ENCODE measurements at places on chromosomes 7 and 10.

DNA sequence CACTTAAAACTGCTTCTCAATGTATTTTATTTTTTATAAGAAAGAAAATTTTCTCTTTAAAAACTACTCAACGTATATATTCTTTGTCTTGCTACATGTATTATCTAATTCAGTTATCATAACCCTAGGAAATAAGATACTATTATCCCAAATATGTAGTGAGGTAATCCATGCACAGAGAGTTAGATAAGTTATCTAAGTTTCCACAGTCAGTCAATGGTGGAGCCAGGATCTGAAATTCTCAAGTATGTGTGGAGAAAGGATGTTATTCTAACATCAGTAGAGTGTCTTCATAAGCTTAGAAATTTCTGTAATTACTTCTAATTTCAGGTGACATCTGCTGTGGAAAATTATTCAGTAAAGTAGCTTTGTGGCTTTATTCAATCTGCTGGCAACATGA is 239.9 kb downstream of the CSTF2T start:
- DNase-seq: no peak

DNA sequence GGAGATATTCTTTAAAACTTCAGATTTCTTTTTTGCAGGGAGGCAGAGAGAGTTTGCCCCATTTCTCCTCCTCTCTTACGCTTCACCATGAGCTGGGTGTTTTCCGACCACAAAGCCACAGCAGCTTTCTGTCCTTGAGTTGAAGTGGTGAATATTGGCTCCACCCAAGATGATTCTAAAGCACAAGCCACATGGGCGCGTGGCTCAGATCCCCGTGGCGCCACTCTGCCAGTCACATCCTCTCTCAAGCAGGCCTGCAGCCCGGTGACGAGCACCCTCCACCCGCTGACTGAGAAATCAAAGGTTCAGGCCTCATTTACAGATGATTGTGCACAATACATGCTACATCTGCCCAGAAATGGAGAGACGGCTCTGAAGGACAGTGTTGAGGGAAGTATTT is 27.6 kb upstream of the RNF32 start:
- DNase-seq: peak; percentile 52

- DNase-seq: no peak
These were observed 364.1 kb downstream of the GATA3 start for GRCh38 chr10:8418631-8419030.

DNA sequence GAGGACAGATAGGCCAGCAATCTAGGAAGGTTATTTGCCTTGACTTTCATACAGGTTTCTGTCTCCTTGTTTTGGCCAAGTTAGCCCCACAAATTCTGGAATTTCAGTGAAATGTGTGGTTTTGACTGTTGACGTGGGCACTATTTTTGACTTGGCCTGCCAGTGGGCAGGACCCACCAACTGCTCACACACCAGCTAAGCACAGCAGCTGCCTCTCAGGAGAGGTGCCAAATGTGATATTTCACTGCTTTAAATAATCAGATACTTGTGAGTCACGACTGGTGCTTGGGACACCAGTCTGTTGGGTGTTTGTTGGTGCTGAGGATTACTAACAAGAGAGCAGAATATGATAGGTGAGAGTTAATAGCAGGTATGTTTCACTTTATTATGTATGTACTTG is 409.7 kb upstream of the MTPN start:
- DNase-seq: no peak

DNA sequence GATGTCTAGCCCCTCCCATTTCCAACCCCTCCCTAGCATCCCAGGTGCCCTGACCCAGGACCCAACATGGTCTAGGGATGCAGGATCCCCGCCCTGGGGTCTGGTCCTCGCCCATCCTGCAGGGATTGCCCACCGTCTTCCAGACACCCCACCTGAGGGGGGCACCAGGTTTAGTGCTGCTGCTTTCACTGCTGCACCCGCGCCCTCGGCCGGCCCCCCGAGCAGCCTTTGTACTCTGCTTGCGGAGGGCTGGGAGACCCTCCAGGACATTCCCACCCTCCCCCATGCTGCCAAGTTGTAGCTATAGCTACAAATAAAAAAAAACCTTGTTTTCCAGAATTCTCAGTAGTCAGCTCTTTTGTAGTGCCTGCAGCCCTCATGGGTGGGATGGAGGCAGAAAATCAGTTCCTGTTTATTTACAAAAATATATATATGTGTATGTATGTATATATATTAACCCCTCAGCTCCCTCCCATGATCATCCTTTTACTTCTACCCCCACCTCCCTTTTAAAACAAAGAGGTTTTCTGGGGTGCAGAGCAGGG is 9.7 kb downstream of the ZYX start:
- no peak for DNase-seq

DNA sequence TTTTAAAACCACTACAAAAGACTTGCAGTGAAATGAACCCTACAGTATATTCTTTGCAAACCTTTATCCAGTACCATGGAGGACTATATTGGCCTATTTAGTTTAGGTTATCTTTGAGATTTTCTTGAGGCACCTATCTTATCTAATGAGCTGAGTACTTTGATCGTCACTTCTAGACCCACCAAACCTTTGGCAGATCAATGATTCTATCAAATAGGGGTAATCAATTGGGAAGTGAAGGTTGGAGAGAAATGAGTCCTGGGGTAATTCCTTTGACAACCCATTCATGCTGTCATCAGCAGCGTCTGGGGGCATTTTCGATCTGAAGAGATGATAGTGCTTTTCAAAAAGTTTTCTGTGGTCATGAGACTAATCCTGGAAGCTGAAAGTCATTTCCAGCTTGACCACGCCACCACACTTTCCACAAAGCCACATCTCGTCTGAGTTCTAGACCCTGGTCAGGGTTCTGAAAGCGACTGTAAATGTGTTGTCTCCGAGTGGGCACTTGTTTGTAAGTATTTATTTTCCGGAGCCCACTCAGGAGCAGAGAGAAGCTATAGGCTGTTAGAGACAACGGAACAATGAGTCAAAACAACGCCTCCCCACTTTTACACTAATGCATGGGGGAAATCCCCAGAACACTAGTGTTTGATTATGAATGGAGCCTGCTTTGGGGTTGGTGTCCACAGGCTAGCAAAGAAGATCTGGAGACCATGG is 4.8 kb downstream of the EGR2 start:
- peak; percentile 54 for DNase-seq

DNA sequence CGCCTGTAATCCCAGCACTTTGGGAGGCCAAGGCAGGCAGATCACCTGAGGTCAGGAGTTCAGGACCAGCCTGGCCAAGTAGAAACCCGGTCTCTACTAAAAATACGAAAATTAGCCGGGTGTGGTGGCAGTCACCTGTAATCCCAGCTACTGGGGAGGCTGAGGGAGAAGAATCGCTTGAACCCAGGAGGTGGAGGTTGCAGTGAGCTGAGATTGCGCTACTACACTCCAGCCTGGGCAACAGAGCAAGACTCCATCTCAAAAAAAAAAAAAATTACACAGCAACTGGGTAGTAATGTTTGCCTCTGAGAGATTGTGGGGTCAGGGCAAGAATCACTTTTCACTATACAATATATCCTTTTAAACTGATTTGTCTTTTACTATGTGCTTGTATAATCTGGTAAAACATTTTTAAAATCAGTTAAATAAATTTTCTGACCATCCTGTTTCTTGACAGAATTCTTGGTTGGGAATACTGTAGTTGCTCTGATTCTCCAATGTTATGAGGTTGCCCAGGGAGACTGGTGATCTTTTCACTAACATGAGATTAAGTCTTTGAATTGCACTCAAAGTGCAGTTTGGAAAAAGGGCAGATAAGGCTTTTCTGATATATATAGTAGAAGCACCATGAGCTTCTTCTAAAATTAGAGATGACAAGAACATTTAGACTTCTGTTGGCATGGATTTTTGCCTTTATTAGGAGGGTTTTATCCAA is 1.5 kb downstream of the ENTPD7 start:
- DNase-seq: no peak

GRCh38 chr7:82964150-82964882 is 198.4 kb downstream of the PCLO start:
- DNase-seq: no peak

GRCh38 chr10:21417172-21417712 is 108.2 kb downstream of the SKIDA1 start:
- DNase-seq: no peak

DNA sequence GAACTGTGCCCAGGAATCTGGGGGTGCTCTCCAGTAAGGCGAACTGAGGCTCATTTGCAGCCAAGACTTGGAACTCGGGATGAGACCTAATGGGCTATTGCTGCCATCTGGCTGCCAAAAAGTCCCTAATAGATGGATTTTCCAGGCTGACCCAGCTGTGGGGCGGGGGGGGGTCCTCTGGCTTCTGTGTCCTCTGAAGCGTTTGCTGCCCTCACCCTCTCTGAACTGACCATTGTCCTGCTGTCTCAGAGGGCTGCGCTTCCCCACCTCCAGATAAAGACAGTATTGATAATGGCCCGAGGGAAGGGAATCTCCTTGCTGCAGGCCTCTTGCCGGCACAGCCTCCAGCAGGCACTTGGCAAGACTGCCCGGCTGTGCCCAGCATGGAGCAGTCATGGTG is 46.6 kb downstream of the CLEC2L start:
- no peak for DNase-seq

DNA sequence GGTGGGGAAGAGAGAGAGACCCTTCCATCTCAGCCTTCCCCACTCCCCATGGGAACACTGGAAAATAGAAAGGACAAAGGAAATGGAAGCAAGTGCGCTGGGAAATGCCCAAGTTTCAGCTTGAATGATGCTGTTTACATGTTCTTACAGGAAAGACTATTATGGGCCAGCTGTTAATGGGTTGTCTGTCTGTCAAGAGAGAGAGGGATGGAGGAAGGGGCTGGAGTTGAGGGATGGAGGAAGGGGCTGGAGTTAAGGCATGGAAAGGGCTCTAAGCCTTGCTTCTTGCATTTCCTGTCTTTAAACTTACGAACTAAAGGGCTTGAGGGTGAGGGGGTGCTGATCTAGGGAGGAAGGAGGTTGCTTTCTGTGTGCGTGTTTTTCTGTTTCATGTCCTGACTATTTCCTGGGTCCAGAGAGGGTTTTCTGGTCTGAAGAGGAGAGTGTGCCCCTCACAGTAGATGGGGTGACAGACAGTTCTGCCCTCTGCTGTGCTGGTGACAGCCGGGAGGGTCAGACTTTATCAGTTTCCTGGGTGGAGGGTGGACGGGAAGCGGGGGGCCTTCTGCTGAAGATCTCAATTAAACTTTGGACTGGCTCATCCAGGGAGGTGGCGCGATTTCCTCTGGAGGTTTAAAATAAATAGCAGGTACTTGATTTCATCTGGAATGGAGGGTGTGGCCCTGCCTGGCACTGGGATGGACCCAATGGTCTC is 30.5 kb downstream of the GRK5 start:
- DNase-seq: no peak

DNA sequence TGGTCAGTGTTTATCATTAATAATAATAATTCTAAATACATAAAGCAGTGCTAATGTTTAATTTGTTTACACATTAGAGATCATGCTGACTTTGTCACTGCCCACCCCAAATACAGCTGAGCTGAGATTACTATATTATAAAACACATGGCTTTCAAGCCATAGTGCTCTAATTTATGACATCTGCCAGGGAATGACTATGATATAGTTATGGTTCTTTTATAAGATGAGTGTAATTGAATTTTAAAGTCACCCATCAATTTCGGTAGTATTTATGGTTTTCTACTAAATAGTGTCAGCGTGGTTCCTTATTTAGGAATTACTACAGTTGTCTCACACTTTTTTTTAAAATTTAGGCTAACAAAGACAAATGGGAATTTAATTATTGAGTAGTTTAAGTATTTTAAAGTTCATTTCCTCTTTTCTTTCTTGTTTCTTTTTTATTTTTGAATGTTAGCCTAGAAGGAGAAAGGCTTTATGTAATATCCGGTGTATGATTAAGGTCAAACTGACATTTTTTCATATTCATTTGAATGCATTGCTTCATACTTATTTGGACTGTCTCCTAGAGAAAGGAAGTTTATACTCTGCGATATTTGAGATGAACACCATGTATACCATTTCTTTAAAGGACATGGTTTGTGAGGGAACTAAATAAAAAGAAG is 3.9 kb downstream of the CDK14 start:
- DNase-seq: no peak

GRCh38 chr10:17454161-17455014 is at the start of gene ST8SIA6:
TSS of gene ST8SIA6 (minus strand) at chr10:17454595. CDS start at chr10:17454255, 340 bp downstream.
- DNase-seq: peak; percentile 27

- no peak for DNase-seq
These were observed 61.8 kb upstream of the DKK1 start for GRCh38 chr10:52252307-52252706.

GRCh38 chr7:184294-185264 is 7.8 kb upstream of the FAM20C start:
- no peak for DNase-seq

DNA sequence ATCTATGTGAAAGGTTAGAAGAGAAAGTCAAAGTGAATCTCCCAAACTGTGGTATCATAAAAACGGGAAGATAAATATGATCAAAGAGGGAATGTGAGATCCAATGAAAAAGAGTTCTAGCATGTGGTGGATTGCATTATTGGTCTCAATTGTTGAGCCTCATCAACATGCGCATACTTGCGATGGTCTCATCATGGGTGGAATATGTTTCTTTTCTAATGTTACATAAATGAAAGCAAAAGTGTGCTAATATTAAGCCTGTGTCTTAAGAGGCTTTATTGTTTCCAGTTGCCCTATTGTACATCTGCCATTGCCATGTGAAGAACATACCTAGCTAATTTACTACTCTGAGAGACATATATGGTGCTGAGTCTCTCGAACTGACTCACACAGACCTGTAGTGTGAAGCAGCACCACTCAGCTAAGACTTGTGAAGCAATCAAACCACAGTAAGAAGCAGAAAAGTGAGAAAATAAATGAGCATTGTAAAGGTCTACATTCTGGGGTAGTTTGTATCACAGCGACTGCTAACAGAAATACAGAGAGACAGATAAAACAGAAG is 645.5 kb upstream of the PCDH15 start:
- DNase-seq: no peak

- no peak for DNase-seq
These were observed 12.5 kb downstream of the COL13A1 start for GRCh38 chr10:69814251-69814650.

GRCh38 chr10:11335167-11335652 is 276.2 kb downstream of the USP6NL start:
- DNase-seq: no peak

- DNase-seq: no peak
These were observed 59.8 kb downstream of the DNAJC1 start for GRCh38 chr10:21943633-21944265.

DNA sequence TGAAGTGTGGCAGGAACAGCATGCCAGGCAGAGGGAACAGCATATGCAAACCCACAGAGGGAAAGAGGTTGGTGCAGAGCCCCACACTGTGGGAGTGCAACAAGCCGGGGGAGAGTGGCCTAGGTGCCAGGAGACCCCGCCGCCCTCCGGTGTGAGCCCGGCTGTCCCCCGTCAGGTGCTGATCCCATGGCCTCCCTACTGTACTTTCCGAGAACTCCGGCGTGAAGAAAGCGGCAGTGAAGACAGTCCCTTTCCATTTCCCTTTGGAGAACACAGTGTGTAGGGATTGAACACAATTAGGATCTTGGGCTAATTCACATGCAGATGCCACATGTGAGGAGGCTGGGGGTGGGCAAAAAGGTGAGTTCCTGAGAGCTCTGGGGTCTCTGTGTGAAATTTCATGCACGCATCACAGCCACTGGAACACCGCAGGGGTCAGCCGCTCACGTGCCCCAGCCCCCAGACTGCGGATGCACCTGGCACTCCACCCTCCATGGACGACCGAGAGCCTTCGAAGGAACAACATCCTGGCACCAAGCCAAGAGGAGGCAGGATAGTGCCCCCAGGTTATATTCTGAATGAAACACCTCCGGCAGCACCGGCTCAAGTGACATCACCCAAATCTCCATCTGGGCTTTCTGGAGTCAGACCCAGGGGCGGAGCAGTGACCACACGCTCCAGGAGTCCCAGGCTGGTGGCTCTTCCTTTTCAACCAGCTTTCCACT is 82.1 kb upstream of the PPP2R2D start:
- no peak for DNase-seq

GRCh38 chr10:121607310-121608055 is 9.2 kb upstream of the FGFR2 start:
- DNase-seq: no peak

Measured in stimulated activated CD8-positive, alpha-beta memory T cell treated with anti-CD3 and anti-CD28 coated beads, Interleukin-12 subunit alpha, Interleukin-12 subunit beta, amount 100 ng/mL, for 4 hours (primary cell).